Progenitor cell of endocrine pancreas (in vitro differentiated cells): ENCODE measurements at places on chromosomes 16 and 17.

DNA sequence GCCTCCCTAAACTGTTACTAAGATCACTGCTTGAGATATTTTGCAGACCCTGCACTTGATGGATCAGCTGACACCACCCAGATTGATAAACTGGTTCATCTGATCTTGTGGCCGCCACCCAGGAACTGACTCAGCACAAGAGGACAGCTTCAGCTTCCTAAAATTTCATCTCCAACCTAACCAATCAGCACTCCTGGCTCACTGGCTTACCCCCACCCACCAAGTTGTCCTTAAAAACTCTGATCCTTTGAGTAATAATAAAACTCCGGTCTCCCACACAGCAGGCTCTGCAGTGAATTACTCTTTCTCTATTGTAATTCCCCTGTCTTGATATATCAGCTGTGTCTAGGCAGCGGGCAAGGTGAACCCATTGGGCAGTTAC lies 174.8 kb downstream of the UTP18 start:
- no peak overlapping the region for H3K27ac ChIP-seq
- H3K4me1 ChIP-seq = peaks cover 15% of the 10 kb centered on the region
- no peaks in the 10 kb centered on the region for H3K36me3 ChIP-seq

DNA sequence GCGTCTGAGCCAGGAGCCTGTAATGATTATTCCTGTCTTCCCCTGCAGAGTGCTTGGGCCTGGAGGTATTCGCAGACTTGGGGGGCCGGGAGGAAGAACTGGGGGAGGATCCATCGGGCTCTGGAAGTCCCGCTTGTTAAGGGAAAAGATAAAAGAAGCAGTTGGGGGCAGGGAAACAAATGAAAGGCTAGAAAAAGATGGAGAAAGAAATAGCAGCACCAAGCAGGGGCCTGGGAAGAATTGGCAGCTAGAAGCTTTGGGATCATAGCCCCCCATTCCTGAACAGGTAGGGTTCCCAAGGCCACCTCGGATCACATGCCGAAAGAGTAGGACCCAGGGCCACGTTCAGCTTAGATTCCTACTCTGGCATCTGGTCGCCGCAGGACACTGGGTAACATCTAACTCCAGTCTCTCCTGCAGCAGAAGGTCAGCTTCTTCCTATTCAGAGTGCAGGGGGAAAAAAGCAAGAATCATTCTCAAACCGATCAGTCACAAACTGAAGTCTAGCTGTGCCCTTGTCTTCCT lies 23.6 kb downstream of the ADAM11 start:
- H3K36me3 ChIP-seq = no peaks in the 10 kb centered on the region
- no peak overlapping the region for H3K27ac ChIP-seq
- no peaks in the 10 kb centered on the region for H3K4me1 ChIP-seq
- no peak overlapping the region for H3K4me3 ChIP-seq

DNA sequence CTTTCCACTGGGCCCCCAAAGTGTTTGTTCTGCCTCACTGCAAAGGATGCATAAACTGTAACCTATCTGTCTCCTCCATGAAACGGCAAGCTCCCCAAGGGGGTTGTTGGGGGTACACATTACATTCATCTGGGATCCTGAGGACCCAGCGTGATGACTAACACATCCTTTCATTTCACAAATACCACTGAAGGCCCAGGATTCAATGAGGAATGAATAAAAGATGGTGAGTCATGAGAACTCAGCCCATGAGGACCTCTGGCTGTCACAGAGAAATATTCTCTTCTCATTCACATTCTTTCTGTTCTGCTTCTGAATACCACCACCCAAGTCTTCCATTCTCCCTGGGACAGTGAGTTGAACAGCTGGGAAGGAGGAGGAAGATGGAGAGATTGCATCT lies 149.8 kb downstream of the RBFOX3 start:
- no peak overlapping the region for H3K27ac ChIP-seq
- no peaks in the 10 kb centered on the region for H3K4me1 ChIP-seq
- peaks cover 38% of the 10 kb centered on the region for H3K27me3 ChIP-seq
- H3K4me3 ChIP-seq = no peak overlapping the region
- DNase-seq = no peak
- H3K36me3 ChIP-seq = no peaks in the 10 kb centered on the region

DNA sequence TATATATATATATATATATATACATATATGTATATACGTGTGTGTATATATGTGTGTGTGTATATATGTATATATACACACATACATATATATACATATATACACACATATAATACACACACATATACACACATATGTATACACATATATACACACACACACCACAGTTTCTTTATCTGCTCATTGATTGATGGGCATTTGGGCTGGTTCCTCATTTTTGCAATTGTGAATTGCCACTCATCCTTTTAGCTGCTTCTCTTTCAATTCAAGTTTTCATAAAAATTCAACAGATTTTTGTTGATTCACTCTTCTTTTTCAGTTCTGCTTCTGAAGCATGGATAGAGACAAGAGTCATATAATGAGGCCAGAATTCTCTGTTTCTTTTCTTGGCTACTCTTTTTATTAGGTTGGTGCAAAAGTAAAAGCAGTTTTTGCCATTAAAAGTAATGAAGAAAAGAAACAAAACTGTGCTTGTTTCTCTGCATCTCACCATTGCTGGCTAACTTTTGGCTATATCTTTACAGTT lies 44.5 kb downstream of the SLFN5 start:
- no peak overlapping the region for H3K27ac ChIP-seq
- H3K4me1 ChIP-seq = no peaks in the 10 kb centered on the region
- no peak for DNase-seq
- no peak overlapping the region for H3K4me3 ChIP-seq
- H3K27me3 ChIP-seq = peaks cover 20% of the 10 kb centered on the region

DNA sequence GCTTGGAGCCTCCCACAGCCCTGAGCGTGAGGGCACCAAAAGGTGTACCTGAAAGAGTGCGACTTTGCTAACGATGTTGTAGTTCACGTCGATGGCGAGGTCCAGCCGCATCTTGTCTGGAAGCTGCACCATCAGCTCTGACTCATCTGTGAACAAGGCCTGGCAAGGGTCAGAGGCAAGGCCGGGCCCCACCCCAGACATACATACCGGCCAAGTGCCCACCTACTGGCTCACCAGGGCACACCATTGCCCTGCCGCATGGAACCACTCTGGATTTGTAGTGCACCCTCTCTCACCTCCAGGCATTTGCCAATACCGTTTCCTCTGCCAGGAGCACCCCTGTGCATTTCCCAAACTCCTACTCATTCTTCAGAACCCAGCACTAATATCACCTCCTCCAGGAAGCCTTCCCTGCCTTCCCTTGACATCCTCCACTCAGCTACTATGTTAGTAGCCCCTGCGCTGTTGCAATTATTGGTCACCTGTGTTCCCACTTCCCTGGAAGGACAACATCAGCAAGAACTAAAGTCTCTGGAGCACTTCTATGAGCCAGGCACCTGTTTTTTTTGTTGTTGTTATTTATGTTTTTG lies 69.4 kb downstream of the CNGB1 start:
- H3K27ac ChIP-seq = no peak overlapping the region
- H3K27me3 ChIP-seq = peaks cover 56% of the 10 kb centered on the region
- H3K36me3 ChIP-seq = no peaks in the 10 kb centered on the region

DNA sequence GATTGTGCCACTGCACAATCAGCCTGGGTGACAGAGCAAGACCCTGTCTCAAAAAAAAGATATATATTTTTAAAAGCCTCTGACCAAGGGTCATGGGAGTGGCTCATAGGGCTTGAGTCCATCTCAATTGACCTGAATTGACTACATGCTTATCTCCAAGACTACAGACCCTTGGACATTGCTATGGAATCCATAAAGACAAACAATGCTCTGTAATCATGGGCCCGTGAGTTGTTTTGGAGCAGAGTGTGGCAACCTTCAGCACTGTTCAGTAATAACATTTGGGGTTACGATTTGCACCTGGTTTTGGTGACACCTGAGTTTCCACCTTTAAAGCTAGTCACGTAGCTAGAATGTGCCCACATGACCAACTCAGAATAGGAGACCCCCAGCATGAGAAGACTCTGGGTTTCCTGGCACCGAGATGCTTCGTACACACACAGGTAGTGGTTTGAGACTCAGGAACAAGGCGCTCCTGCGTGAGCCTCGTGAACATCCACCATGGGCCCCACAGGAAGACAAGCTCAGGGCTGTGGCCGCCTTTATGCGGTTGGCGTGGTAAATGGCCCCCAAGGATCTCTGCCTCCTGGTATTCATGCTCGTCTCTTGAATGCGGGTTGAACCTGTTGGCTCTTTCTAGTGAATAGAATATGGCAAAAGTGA lies 66.6 kb upstream of the RPH3AL start:
- H3K4me1 ChIP-seq = no peaks in the 10 kb centered on the region
- H3K4me3 ChIP-seq = no peak overlapping the region
- no peaks in the 10 kb centered on the region for H3K36me3 ChIP-seq
- no peak overlapping the region for H3K27ac ChIP-seq
- H3K27me3 ChIP-seq = peaks cover 7% of the 10 kb centered on the region
- DNase-seq = no peak

GRCh38 chr16:26961459-26961858 lies 105.3 kb upstream of the C16orf82 start:
- H3K4me1 ChIP-seq = no peaks in the 10 kb centered on the region
- peaks cover 53% of the 10 kb centered on the region for H3K27me3 ChIP-seq
- no peak overlapping the region for H3K27ac ChIP-seq
- H3K4me3 ChIP-seq = no peak overlapping the region
- no peaks in the 10 kb centered on the region for H3K36me3 ChIP-seq
- no peak for DNase-seq
